Thymus (tissue), 14 donors: ENCODE measurements at places on chromosomes 11 and 22. TPM values are rescaled to one million over a fixed set of nuclear protein-coding genes. Genes with fewer than 3 reads are reported as not detected.
A peak's percentile ranks its signal among the peaks of the same experiment; 100 is the strongest.

GRCh38 chr11:112628676-112629075, 332.5 kb upstream of the NCAM1 start:
- H3K36me3 ChIP-seq: no peaks in the 10 kb centered on the region
- no peaks in the 10 kb centered on the region for H3K27me3 ChIP-seq
- no peak overlapping the region for H3K4me3 ChIP-seq
- no peaks in the 10 kb centered on the region for H3K4me1 ChIP-seq
- no peak overlapping the region for H3K27ac ChIP-seq

Gene CHEK1
- total RNA-seq: 35.5 TPM

Gene POU2AF2
- total RNA-seq: 1.0 TPM

GRCh38 chr11:70399681-70400112, 1.4 kb downstream of the CTTN start:
- H3K4me1 ChIP-seq: peaks cover 10% of the 10 kb centered on the region
- DNase-seq: no peak
- H3K36me3 ChIP-seq: no peaks in the 10 kb centered on the region
- H3K27ac ChIP-seq: no peak overlapping the region
- H3K4me3 ChIP-seq: peak overlapping the region; percentile 59
- peaks cover 59% of the 10 kb centered on the region for H3K27me3 ChIP-seq

DNA sequence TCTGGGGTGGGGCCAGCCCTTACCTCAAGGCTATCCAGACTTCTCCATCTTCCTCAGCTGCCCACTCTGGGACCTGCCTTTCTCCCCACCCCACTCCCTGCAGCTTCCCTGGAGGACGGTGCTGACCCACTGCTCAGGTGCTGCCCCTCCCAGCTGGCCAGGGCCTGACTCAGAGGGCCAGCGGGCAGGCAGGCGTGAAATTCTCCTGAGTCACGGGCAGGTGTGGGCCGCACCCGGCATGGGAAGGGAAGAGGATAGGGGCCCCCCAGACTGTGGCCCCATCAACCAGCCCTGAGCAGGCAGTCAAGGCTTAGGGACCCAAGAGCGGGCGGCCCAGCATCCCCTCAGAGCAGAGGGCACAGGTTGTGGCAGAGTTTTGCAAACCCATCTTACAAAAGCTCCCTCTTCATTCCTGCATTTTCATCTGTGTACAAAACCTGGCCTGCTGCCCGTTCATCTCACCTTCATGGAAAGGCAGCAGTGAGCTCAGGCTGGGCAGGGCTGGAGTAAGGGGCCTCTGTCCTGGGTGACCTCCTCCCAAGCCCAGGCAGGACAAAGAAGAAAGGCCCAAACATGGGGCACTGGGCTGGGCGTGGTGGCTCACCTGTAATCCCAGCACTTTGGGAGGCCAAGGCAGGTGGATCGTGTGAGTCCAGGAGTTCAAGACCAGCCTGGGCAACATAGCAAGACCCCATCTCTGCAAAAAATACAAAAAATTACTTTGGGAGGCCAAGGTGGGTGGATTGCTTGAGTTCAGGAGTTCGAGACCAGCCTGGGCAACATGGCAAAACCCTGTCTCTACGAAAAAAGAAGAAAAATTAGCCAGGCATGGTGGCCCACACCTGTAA, 6.1 kb downstream of the RHOD start:
- H3K27ac ChIP-seq: no peak overlapping the region
- H3K36me3 ChIP-seq: no peaks in the 10 kb centered on the region
- no peak for DNase-seq
- no peaks in the 10 kb centered on the region for H3K4me1 ChIP-seq

DNA sequence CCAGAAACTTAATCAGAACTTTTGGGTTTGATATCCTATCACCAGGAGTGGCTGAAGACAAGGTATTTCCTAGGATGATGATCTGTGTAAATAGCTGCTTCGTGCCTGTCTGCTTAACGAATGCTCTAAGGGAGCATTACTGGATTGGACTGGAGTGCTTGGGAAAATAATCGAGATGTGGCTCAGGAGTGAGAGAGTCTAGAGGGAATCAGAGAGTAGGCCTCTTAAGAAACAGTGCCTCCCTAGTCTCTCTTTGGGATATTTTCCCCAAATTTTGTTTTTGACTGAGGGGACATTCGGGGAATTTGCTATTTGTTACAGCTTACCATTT, 2.5 kb downstream of the MAML2 start:
- no peak overlapping the region for H3K27ac ChIP-seq
- peaks cover 33% of the 10 kb centered on the region for H3K4me1 ChIP-seq
- H3K4me3 ChIP-seq: peak overlapping the region; percentile 27

- H3K4me1 ChIP-seq: no peaks in the 10 kb centered on the region
- H3K36me3 ChIP-seq: no peaks in the 10 kb centered on the region
- DNase-seq: no peak
Observed at GRCh38 chr22:33401291-33401690, 343.1 kb upstream of the SYN3 start.

Gene C11orf91
- not detected for total RNA-seq

DNA sequence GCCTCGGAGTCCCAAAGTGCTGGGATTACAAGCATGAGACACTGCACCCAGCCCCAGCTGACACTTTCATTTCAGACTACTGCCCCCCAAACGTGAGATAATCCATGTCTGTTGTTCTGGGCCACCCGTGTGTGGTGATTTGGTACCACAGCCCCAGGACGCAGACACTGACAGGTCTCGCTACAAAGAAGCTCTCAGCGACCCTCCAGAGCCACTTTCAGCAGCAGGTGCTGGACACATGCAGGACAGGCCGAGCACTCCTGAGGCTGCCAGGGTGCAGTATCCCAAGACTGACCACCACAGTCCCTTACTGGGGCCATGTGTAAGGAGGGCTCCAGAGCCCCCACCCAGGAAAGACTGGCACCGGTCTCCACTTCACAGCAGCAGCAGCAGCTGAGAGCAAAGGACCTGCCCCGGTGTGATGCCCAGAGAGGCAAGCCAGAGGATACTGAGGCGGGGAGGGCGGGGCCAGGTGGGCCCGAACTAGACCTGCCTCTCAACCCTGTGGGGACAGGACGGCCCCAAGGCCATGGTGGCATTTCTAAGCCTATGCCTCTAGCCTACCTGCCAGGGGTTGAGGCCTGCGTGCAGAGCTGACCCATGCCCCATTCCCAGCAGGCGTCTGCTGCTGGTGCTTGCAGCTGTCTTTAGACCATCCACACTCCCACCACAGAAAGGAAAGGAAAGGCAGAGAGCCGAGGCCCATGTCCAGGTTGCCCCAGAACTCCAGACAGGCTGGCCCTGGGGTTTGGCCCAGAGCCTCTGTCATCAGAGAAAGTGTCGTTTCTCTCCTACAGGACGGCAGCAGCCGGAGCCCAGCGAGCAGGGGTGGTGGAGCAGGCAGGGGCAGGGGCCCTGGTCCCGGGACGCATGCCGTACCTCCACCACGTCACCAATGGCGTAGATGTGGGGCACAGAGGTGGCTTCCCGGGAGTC, 28.0 kb upstream of the GNB1L start:
- no peak for DNase-seq
- no peak overlapping the region for H3K4me3 ChIP-seq
- no peak overlapping the region for H3K27ac ChIP-seq
- no peaks in the 10 kb centered on the region for H3K27me3 ChIP-seq
- no peaks in the 10 kb centered on the region for H3K36me3 ChIP-seq
- peaks cover 60% of the 10 kb centered on the region for H3K4me1 ChIP-seq

- no peak overlapping the region for H3K27ac ChIP-seq
- no peak for DNase-seq
- H3K36me3 ChIP-seq: peaks cover 72% of the 10 kb centered on the region
- no peak overlapping the region for H3K4me3 ChIP-seq
Observed at GRCh38 chr11:77879218-77879617, 58.3 kb downstream of the AAMDC start.

- no peak overlapping the region for H3K4me3 ChIP-seq
- peaks cover 19% of the 10 kb centered on the region for H3K27me3 ChIP-seq
- DNase-seq: no peak
- H3K36me3 ChIP-seq: no peaks in the 10 kb centered on the region
Observed at GRCh38 chr22:48565901-48566501, 1261.7 kb downstream of the BRD1 start.

Gene CECR2
- total RNA-seq: 0.42 TPM

- DNase-seq: no peak
- no peak within 1 kb of the TSS for H3K4me3 ChIP-seq
- no peaks in the 10 kb centered on the region for H3K4me1 ChIP-seq
- H3K27ac ChIP-seq: no peak within 1 kb of the TSS
- H3K27me3 ChIP-seq: no peaks in the 10 kb centered on the region
- H3K36me3 ChIP-seq: no peaks in the 10 kb centered on the region
Observed at GRCh38 chr11:15114501-15115475, at the start of gene INSC. TSS of gene INSC (plus strand) at chr11:15114923. CDS start at chr11:15149175, 34,252 bp downstream.

Gene ZNF280A
- 0.05 TPM for total RNA-seq

DNA sequence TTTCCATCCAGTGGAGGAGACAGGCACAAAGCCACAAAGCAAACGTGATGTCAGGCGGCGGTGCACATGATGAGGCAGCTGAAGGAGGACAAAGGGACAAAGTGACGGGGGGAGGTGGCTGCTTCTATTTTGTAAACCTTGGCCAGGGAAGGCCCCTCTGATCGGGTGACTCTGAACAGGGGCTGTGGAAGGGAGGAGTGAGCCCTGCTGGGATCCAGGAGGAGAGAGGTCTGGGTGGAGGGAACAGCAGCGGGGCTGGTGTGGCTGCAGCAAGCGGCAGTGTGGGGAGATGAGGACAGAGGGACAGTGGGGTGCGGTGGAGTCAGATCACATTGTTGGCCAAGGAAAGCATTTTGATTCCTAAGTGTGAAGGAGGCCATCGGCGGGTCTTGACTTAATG, 36.7 kb downstream of the SHISAL1 start:
- no peak overlapping the region for H3K27ac ChIP-seq
- DNase-seq: no peak
- H3K4me3 ChIP-seq: no peak overlapping the region
- no peaks in the 10 kb centered on the region for H3K4me1 ChIP-seq

DNA sequence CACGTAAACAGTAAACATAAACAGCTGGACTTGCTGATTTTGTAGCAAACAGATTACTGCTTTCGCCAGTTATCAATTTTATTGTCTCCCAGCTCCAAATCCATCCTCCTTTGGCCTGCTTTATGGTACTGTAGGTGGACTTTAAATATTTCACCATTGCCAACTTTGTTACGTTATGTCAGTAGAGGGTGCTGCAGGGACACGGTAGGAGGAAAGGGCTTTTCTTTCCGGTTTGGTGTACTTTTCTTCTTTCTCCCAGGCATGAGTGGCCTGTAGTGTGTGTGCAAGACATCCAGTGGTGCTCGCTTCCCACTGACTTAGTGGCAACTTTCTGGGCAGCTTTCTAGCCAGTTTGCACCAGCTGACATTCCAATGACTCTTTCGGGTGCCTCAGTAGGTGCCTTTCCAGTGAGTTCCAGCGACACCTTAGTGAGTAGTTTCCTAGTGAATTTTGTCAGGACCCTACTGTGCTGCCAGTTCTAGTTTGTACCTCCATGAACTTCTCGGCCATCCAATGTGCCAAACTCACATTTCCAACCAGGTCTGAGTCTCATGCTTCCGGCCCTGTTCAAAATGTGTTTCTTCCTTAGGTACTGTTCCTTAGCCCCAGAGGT, 267.6 kb upstream of the TENM4 start:
- no peak for DNase-seq
- no peaks in the 10 kb centered on the region for H3K27me3 ChIP-seq
- H3K36me3 ChIP-seq: no peaks in the 10 kb centered on the region
- no peak overlapping the region for H3K27ac ChIP-seq
- no peak overlapping the region for H3K4me3 ChIP-seq

DNA sequence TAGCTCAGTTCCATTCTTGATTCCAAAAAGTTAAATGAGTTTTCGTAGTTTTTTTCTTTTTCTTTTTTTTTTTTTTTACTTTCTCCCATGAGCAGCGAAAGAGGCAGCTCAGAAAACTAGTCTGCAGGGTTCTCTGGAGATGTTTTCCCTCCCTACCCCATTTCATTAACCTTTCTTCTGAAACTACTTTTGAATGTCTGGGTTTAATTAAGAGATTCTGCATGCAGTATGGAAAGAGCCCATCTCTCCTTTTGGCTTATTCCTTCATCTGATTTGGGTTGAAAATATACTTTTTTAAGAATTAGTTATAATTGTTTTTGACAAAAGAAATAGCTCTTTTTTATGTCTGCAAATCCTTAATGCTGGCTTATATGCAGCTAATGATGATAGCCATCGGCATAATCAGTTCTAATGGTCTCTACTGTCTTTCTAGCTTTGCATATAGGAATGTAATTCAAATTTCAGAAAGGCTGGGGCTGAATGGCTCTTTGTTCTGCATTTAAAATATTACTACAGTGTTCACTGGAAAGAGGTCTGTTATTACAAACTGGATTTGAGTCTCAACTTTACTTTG, 265.3 kb downstream of the FAT3 start:
- no peaks in the 10 kb centered on the region for H3K4me1 ChIP-seq
- H3K27me3 ChIP-seq: no peaks in the 10 kb centered on the region
- no peak overlapping the region for H3K4me3 ChIP-seq
- no peak overlapping the region for H3K27ac ChIP-seq
- H3K36me3 ChIP-seq: no peaks in the 10 kb centered on the region

Gene MS4A14
- total RNA-seq: 0.42 TPM

DNA sequence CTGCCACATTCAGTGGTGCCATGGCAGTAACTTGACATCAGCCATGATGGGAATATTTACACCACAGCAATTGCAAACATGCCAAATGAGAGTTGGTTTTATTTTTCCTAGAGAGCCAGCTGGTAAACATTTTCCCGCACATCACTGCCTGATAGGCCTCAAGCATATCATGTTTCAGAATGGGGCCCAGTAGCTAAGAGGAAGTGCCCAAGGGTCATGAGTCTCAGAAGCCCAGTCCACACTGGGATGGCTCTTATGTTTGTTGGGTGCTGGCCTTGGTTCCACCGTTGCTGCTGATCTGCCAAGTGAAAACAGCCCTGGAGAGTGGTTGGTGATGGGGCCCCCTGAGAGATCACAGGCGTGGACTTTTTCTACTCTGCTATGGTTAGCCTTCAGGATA, 64.3 kb upstream of the NAV2 start:
- no peak for DNase-seq
- H3K36me3 ChIP-seq: no peaks in the 10 kb centered on the region
- H3K4me1 ChIP-seq: no peaks in the 10 kb centered on the region
- H3K4me3 ChIP-seq: no peak overlapping the region

DNA sequence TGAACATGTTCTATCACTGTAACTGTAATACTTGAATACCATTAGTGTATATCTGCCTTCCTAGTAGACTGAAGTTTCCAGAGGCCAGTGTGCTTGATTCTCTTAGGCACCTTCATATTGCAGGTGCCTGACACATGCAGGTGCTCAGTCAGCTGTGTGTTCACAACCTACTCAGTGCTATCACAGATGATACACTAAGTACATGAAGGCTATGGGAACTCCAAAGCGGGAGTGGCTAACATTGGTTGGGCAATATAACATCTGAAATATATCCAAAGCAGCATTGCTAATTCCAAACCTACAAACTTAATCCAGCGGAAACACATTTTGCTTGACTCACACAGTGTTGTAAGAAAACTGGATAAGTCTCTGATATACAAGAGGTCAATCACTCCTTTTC, 539.3 kb upstream of the ISX start:
- H3K27me3 ChIP-seq: no peaks in the 10 kb centered on the region
- no peak overlapping the region for H3K27ac ChIP-seq
- no peak for DNase-seq
- H3K4me3 ChIP-seq: no peak overlapping the region

Gene ANO1
- 0.38 TPM for total RNA-seq

- no peaks in the 10 kb centered on the region for H3K27me3 ChIP-seq
- no peaks in the 10 kb centered on the region for H3K4me1 ChIP-seq
- no peak overlapping the region for H3K27ac ChIP-seq
Observed at GRCh38 chr11:107819361-107820014, 39.1 kb downstream of the SLC35F2 start.

GRCh38 chr22:47565607-47566006, 803.2 kb downstream of the TBC1D22A start:
- DNase-seq: no peak
- no peak overlapping the region for H3K27ac ChIP-seq
- no peaks in the 10 kb centered on the region for H3K27me3 ChIP-seq
- H3K36me3 ChIP-seq: no peaks in the 10 kb centered on the region

GRCh38 chr22:17233348-17234043, 14.3 kb upstream of the ADA2 start:
- no peak overlapping the region for H3K4me3 ChIP-seq
- no peaks in the 10 kb centered on the region for H3K36me3 ChIP-seq
- no peak overlapping the region for H3K27ac ChIP-seq
- no peaks in the 10 kb centered on the region for H3K4me1 ChIP-seq

Gene P4HA3
- total RNA-seq: 0.09 TPM
